NCI-H446 treated with DMSO at 0.1 percent for 48 hours (cell line): ENCODE measurements at places on chromosomes 3 and 15.

DNA sequence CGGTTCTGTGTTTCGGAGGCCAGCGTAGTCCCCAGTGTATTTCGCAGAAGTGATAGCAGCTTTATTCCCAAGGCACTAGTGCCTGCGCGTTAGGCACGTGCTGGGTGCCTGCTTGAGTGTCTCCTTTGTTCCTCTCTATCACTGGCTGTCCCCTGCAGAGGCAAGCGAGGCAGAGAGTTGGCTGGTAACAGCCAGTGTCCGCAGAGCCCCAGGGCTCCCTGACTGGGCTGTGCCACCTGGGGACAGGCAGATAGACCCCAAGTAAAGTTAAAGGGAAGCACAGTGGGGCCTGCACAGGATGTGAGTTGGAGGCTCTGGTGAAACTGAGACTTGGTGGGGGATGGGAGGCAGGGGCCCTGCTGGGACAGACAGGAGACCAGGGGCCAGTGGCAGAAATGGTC is 50.7 kb downstream of the APBA2 start:
- DNase-seq: no peak

- DNase-seq: no peak
Observed at GRCh38 chr3:194736277-194736895, 50.7 kb downstream of the FAM43A start.

GRCh38 chr15:85579957-85580694 is 199.7 kb downstream of the AKAP13 start:
- DNase-seq: no peak

GRCh38 chr3:111864821-111865656 is 6.0 kb downstream of the PHLDB2 start:
- DNase-seq: no peak

DNA sequence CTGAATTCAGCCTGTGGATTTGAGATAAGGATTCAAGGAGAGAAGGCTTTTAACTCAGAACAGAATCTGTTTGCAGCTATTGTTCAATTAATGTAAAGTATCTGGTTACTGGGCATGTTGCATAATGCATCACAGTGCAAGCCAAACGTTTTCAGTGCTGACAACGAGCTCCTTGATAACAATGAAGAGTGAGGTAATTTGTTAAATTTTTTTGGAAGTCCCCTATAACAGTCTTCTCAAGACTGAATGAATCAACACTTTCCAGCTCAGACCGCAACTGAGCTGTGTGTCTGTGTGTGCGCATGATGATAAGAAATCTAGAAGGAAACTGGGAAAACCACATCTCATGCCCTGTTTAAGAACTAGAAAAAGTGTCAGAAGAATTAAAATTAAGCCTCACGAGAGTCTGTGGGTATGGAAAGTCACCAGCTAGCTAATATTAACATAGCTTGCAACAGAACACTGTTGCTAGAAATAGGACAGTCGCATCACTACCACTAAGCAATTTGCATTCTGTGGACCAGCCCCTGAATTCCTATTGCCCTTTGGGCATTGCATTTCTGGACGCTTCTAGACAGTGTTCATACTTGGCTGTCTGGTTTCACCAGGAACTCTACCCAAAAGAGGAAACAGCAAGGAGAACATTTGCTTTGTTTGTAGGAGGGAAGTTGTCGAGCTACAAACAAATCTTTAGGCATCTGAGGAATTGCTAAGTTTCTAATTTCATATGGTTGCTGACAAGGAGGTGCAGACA is 43.7 kb upstream of the ATP2C1 start:
- DNase-seq: no peak

GRCh38 chr3:98875535-98875934 is 26.0 kb downstream of the DCBLD2 start:
- no peak for DNase-seq

GRCh38 chr15:61811952-61812351 is 248.3 kb downstream of the VPS13C start:
- no peak for DNase-seq

- no peak for DNase-seq
Observed at GRCh38 chr15:69854521-69855181, 243.1 kb downstream of the TLE3 start.

GRCh38 chr3:85041001-85041400 is 82.2 kb downstream of the CADM2 start:
- no peak for DNase-seq

DNA sequence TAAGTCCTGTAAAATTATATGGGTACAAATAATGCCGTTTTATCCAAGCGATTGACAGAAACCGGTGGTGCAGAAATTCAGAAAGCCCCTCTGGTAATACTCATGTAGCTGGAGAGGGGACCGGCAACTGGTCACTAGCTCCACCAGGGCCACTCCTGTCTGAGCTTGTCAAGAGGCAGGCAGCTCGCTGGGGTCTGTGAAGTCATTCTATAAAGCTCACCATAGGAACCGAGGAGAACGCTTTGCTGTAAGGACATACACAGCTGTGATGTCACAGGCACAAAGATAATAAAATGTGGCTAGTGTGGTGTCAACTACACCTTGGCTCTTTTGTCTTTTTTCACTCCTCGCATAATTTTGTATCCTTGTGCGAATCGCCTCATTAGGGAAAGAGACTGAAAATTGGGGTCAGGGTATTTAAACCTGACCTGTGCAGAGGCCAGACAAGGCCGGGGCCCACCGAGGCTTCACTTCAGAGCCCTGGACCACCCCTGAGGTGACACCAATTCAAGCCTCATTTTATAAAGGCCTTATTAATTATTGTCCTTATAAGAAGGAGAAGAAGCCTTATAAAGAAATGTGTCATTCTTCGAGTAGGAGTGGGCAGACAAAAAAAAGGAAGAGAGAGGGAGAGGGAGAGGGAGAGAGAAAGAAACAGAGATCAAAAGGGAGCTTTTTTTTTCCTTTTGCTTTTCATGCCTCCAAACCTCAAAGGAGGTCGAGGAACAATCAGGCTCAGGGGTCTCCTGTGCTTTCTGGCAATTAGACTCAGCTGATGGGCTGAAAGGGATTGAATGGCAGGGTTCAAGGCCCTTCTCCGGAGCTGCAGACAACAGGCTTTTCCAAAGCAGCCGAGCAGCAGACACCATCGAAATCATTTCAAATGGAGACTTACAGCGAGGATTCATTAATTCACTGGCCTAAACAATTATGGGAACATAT is 813.3 kb upstream of the ARRDC4 start:
- no peak for DNase-seq

DNA sequence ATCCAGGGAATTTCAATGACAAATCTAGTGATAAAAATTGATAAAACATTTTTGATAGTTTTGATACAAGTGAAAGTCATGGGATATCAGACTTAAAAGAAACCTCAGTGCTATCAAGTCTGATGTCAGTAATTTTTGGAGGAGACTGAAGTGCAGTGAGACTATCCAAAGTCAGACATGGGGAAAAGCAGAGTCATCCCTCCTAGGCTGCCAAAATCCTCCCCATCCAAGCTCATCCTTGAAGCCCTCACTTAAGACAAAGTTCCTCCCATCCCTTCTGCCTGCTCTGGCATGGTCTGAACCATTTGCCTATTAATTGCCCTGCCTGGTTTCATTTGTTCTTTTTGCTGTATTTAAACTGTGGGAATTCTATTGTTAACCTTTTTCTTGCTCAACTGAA is 456.9 kb upstream of the UBE2E2 start:
- no peak for DNase-seq
